ENCODE measurements at places on chromosomes 5 and 9.

DNA sequence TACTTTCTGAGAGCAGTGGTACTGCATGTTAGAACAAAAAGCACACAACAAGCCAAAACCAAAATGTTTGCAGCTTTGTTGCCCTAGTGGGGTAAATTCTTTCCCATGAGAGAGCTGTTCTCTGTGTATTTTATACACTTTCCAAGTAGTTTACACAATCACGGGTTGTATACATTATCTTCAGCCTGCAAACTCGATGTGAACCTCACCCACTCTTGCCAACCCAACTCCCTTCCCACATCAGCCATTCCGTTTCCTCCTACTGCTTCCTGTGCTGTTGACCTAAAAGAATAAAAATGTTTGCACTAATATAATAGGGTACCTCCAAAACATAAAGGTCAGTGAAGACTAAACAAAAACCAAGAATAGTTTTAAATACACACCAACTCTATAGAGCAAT, 47.0 kb downstream of the IQGAP2 start:
- no peak for DNase-seq

GRCh38 chr9:113612828-113613227, 149.3 kb downstream of the RGS3 start:
- DNase-seq: no peak

GRCh38 chr5:151202381-151203139, 21.3 kb downstream of the CCDC69 start:
- DNase-seq: no peak

GRCh38 chr5:61256474-61256873, 75.6 kb upstream of the ZSWIM6 start:
- peak; percentile 66 for DNase-seq

- DNase-seq: no peak
These were observed 96.5 kb downstream of the PRRT1B start for GRCh38 chr9:131641618-131642495.

- no peak for DNase-seq
These were observed 97.3 kb downstream of the PLCXD3 start for GRCh38 chr5:41413074-41413473.

GRCh38 chr5:179420476-179420875, 75.2 kb upstream of the ADAMTS2 start:
- no peak for DNase-seq

DNA sequence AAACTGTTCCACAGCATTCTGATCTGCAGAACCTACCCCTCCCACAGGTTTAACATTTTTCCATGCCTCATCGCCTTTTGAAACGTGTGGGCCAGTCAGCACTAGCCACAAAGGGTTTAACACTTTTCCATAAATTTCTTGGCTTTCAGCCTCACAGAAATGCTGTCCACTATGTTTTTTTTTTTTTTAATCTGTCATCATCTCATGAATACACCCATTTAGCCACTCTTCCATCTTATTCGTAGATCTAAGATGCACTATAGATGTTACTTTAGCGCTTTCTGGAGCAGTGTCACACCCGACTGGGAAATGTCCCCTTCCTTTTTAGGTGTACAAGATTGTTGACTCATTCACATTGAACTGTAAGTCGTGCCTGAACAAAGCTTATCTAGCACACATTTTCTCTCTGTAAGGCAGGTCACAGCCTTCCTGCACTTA, 62.3 kb downstream of the GCNT1 start:
- no peak for DNase-seq

- no peak for DNase-seq
These were observed 58.6 kb downstream of the ITGA1 start for GRCh38 chr5:52846182-52846842.

DNA sequence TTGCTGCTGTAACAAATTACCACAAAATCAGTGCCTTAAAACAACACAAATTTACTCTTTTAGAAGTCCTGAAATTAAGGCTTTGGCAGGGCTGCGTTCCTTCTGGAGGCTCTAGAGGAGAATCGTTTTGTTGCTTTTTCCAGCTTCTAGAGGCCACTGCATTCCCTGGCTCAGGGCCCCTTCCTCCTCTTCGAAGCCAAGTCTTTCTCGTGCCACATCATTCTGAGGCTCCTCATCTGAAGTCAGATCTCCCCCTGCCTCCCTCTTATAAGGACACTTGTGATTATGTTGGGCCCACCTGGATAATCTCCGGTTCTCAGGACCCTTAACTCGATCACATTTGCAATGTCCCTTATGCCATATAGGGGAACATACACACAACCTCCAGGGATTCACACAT, 48.0 kb downstream of the SLC22A5 start:
- DNase-seq: no peak

DNA sequence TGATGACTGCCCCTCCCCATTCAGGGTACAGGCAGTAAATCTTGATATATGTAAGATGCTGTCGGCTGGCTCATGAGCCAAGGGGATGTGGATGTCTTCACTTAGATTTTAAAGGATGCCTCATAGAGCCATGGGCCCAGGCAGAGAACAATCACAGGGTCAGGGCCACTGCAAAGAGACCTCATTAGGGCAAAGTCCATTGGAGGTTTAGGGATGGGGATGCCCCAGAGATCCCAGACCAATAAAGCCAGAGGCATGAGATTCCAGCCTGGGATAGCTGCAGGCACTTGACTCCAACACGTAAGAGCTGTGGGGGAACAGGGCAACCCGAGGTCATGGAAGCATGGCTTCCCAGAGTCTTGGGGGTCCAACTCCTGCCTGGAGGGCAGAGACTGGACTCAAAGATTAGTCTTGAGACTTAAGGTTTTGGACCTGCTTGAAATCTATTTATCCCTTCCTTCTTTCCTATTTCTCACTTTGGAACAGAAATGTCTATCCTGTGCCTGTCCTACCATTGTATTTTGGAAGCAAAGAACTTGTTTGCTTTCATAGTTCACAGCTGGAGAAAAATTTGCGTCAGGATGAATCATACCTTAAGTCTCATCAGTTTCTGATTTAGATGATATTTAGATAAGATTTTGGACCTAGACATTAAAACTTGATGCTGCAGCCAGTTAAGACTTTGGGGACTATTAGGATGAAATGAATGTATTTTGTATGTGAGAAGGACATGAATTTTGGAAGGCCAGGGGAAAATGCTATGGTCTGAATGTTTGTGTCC, 101.3 kb upstream of the ADRA1B start:
- no peak for DNase-seq

- no peak for DNase-seq
These were observed 3.2 kb downstream of the ETF1 start for GRCh38 chr5:138539791-138540190.

All from heart right ventricle (tissue), 16 donors.